ENCODE measurements at places on chromosomes 4 and X.

- no peak for DNase-seq
These were observed 28.3 kb upstream of the MSANTD1 start for GRCh38 chr4:3220476-3221183.

- no peak for DNase-seq
These were observed 136.7 kb downstream of the MAGEC2 start for GRCh38 chrX:142068365-142068764.

- no peak for DNase-seq
These were observed 7.9 kb downstream of the ARL9 start for GRCh38 chr4:56513517-56513916.

- no peak for DNase-seq
These were observed 685.0 kb upstream of the EPHA5 start for GRCh38 chr4:66355328-66355727.

- no peak for DNase-seq
These were observed 354.9 kb upstream of the HS3ST1 start for GRCh38 chr4:11783588-11783987.

- DNase-seq: no peak
These were observed 345.3 kb upstream of the TENM3 start for GRCh38 chr4:181897935-181898334.

DNA sequence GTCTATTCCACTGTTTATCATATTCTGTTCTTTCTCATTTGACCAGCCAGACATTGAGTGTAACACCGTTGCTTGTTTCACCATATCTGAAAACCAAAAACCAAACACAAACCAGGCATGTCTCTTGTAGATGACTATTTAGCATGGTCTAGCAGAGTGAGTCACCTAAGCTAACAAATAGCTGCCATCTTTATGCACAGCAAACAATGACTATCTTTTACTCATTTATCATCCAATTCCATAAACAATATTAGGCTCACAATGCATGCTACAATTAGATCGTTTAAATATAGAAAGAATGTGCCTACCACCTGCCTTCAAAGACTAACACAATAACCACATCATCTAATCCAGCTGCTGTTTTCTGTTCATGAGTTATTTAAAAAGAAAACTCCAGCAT, 495.4 kb downstream of the PCDH19 start:
- DNase-seq: no peak

DNA sequence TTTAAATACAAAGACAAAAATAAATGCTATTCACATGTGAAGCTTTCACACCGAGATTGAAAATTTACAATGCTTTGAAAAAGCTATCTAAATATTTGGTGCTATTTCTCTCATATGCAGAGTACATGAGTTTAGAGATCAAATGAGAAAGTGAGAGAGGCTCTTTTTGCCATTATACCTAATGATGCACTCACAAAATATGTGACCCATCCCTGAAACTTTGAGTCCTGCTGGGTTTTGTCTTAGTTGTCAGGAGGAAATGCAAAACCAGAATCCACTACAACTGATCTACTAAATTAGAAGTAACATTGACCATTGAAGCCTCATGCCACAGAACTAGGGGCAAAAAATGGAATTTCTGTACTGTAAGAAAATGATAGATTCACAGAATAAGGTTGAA, 251.7 kb downstream of the MAPK10 start:
- DNase-seq: no peak

- DNase-seq: no peak
These were observed 53.0 kb downstream of the MSN start for GRCh38 chrX:65720381-65720964.

DNA sequence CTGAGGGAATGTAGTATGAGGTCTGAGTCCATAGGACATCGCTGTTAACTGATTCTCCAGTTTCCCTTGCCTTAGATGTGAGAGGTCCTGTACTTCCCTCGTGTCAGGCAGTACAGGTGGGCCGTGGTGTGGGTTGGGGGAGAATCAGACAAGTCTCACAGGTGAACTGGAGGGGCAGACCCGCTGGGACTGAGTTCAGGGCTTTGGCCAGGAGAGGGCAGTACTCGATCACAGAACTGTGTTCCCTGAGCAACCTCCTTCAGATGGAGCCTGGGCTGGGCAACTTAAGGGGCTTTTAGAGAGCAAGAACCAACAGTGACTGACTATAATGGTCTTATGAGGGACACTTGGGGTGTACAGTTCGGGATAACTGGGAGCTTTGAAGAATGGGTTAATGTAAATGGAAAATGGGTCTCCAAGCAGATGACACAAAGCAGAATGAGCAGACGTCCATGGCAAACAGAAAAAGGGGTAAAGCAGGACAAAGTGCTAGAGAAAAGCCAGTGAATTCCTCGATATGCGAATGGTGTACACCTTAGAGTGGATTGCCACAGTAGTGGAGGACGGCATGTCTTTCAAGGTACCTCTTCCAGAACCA, 83.6 kb downstream of the CCNG2 start:
- peak; percentile 62 for DNase-seq

DNA sequence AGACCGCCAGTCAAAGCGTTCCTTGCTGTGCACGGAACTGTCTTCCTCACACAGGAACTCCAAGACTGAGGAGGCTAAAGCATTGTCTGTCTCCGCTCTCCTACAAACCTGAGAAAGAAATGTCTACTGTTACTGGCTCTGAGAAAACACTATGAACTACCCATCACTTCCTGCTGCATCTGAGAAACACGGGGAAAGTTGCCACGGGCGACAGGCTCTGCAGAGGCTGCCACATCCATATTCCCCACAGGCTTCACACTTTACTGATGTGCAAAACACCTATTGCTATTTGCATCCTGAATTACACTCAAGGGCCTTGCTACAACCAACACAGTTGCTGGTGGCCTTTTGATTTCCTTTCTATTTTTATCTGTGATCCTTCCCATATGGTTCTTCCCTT, 59.0 kb downstream of the AFAP1 start:
- no peak for DNase-seq

GRCh38 chr4:62512271-62512670, 1312.1 kb downstream of the ADGRL3 start:
- DNase-seq: no peak

GRCh38 chr4:38815885-38816782, 11.5 kb upstream of the TLR1 start:
- no peak for DNase-seq

DNA sequence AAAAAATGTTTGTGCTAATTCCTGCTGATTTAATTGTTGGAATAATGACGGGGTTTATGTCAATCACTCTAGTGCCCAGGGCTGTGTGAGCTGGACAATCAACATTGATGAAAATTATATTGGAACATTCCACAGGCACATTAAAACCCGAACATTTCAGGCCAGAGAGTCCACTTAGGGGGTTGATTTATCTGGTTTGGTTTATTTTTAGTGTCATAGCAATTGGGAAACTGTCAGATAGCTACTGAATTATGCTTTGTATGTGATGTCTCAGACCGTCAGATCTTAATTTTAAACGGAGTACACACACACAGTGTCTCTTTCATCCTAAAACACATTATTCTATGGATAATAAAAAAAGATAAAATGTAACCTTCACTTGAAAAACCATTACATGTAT, 51.5 kb downstream of the VEGFC start:
- DNase-seq: no peak

- DNase-seq: no peak
These were observed 176.1 kb upstream of the HS3ST1 start for GRCh38 chr4:11604821-11605220.

DNA sequence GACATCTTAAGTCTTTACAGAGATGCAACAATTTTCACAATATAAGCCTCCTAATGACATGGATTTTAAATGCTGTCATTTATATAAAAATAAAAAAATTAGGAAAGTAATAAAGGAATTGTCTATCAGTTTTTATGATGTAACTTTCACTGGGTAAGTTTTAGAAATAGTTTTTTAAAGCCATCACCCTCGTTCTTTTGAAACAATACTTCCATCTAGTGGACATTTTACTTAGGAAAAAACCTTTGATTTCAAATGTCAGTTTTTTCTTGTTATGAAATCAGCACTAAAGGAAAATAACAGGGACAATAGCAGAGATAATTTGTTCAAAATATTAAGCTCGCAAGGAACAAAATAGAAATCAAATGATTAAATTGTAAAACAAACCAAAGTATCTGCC, 24.3 kb upstream of the NDNF start:
- no peak for DNase-seq

GRCh38 chrX:136168929-136169735, 21.8 kb downstream of the FHL1 start:
- no peak for DNase-seq

GRCh38 chr4:54548098-54548620, 109.6 kb upstream of the KIT start:
- DNase-seq: no peak

DNA sequence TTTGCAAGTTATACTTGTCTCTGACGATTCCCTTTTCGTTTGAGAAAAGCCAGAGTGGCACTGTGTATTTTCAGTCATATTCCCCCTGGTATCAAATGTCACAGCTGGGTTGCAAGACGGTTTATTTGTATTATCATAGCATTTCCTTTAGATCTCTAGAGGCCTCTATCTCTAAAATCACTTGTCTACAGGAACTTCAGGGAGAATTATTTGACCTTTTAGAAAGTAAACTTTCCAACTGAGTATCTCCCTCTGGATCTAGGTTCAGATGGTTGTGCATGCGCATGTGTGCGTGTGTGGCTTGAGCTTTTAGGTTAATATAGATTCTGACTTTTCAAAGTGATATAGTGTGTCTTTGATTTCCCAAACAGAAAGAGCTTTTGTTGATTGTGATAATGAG, 15.1 kb upstream of the TAB3 start:
- no peak for DNase-seq

GRCh38 chr4:177051473-177052060, 258.1 kb upstream of the NEIL3 start:
- DNase-seq: peak; percentile 37

- DNase-seq: no peak
These were observed 44.4 kb downstream of the UGT2A3 start for GRCh38 chr4:68907245-68907644.

GRCh38 chr4:1509366-1509765, 103.1 kb upstream of the NKX1-1 start:
- DNase-seq: no peak

DNA sequence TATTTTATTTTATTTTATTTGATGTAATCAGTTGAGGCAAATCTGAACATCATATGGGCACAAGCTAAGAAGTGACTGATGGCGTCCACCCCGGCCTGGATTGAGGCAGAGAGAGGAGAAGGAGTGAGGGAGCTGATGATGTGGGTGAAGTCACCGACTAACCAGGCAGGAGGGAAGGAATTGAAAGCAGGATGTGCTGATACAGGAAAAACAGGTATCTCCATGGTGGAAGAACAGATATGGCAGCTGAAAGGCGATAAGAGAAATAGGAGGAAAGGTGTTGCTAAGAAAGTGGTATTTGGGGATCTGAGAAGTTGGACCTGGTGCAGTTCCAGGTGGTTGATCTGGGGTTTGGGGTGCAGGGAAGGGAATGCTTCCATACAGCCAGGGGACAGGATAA, 37.6 kb upstream of the GYPB start:
- no peak for DNase-seq

- DNase-seq: peak; percentile 2
These were observed 17.7 kb upstream of the P2RY8 start for GRCh38 chrX:1554469-1555210.

GRCh38 chr4:184843984-184844554, 18.3 kb upstream of the ACSL1 start:
- DNase-seq: no peak

DNA sequence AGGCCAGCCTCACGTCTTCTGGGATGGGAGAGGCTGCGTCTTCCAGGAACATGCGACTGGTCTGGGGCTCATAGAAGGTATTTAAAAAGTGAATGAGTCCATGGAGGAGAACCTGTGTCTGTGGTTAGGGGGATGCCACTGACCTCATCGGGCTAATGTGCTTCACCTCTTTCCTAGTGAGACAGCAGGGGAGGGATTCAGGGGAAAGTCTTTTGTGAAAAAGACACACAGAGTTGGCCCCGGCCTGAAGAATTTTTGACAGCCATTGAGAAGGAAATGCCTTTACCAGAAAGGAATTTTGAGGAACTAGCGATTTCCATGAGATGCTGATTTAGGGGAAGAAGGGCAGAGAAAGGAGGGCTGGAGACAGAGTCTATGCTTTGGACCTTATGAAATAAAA, 11.0 kb upstream of the C4orf50 start:
- DNase-seq: no peak

GRCh38 chrX:6225911-6226595, 2.6 kb downstream of the NLGN4X start:
- DNase-seq: peak; percentile 72

GRCh38 chrX:110836982-110837381, 41.4 kb upstream of the CHRDL1 start:
- no peak for DNase-seq

DNA sequence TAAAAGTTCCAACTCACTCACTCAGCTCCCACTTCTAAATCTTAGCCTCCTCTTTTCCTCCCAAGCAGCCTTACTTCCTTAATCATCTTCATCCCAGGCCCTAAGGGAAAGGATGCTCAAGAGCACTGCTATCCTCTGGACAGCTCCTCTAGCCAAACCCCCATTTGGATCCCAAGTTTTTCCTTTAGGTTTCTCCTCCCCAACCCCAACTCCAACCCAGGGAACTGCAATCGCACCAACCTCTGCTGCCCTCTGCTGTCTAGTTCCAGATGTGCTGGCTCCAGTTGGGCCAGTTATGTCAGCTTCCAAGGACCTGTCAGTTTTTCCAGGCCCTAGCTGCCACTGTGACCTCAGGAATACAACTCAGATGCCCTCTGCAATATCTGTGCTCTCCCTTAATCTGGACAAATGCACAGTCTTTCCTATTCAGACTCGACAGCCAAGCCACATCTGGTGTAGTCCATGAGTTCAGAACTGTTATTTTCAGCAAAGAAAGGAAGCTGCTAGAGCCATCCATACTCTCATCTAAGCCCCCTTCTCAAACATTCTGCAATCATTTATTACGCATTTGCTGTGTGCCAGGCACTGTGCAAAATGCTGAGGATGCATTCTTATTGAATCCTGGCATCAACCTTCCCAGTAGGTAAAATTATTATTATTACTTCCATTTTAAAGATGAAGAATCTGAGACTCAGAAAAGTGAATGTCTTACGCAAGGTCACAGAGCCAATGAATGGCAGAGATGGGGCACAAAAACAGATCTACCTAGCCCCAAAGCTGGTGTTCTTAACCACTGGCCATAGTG, 12.3 kb upstream of the XPNPEP2 start:
- no peak for DNase-seq

GRCh38 chr4:37438564-37439279, 194.2 kb downstream of the NWD2 start:
- DNase-seq: no peak

DNA sequence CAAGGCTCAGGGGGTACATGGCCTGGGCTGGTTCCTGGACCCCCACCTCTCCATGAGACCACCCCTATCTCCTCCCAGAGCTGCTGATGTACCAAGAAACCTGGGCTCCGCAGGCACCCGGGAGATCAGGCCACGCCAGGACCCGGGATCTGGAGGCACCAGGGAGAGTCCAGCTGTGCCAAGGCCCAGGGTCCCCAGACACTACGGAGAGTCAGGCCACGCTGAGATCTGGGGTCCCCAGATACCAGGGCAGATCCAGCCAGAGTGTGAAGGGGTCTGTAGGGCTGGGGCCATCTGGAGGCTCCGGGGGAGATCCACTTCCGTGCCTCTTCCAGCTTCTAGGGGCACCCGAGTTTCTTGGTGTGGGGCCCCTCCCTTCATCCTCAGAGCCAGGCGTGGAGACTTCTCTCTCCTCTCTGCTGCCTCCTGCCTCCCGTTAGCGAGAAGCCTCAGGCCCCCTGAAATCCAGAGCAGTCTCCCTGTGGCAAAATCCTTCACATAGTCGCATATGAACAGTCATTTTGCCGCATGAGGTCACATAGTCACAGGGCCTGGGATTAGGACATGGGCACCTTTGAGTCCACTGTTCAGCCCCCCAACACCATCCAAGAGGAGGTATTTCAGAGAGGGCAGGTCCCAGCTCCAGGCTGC, 9.7 kb downstream of the ABLIM2 start:
- DNase-seq: no peak

GRCh38 chr4:147813109-147813773, 81.4 kb downstream of the ARHGAP10 start:
- no peak for DNase-seq

All from DND-41 (cell line).